Tibial artery (tissue), 4 donors: ENCODE measurements at places on chromosomes 5 and 9.

DNA sequence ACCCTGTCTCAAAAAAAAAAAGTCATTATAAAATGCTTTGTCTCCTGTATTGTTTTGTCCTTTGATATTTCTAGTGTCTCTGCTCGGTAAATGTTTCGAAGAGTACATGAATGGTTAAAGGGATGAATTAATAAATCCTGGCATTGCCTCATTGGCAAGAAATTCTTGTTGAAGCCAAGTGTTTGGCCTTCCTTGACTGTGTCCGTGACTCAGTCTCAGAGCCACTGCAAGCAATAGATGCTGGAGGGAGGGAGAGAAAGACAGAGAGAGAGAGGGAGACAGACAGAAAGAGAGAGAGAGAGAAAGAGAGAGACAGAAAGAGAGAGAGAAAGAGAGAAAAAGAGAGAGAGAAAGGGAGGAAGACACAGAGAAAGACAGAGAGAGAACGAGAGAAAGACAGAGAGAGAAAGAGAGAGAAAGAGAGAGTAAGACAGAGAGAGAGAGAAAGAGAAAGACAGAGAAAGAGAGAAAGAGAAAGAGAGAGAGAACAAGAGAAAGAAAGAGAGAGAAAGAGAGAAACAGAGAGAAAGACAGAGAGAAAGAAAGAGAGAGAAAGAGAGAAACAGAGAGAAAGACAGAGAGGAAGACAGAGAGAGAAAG is 72.5 kb upstream of the RXRA start:
- DNase-seq: no peak

GRCh38 chr5:132877938-132878337 is 4.5 kb downstream of the LEAP2 start:
- no peak for DNase-seq

- DNase-seq: peak; percentile 72
These were observed 25.3 kb downstream of the ZDHHC11B start for GRCh38 chr5:759111-759751.

GRCh38 chr9:137899551-137900360 is 22.2 kb downstream of the CACNA1B start:
- DNase-seq: peak; percentile 51

- no peak for DNase-seq
These were observed 159.9 kb downstream of the PPP2R2B start for GRCh38 chr5:146718609-146719008.

- peak; percentile 88 for DNase-seq
These were observed at the start of gene CCDC69 for GRCh38 chr5:151223447-151224264. Gene CCDC69 (minus strand): TSS chr5:151224092. CDS start chr5:151223970, 122 bp downstream.

DNA sequence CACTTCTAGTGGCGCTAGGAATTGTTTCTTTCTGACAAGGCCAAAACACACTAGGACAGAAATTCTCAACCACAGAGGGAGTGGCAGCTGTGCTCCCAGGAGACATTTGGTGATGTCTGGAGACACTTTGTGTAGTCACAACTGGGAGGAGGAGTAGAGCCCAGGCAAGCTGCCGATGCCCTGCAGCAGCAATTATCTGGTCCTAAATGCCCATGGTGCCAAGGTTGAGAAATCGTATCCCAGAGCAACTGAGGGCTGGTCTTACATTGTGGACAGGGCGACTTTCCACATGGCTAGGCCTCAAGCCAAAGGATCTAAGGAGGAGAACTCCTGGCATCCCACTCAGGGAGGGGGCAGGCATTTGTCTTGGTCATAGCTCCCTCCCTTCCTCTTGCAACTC is 259.9 kb downstream of the GADD45G start:
- DNase-seq: peak; percentile 28

DNA sequence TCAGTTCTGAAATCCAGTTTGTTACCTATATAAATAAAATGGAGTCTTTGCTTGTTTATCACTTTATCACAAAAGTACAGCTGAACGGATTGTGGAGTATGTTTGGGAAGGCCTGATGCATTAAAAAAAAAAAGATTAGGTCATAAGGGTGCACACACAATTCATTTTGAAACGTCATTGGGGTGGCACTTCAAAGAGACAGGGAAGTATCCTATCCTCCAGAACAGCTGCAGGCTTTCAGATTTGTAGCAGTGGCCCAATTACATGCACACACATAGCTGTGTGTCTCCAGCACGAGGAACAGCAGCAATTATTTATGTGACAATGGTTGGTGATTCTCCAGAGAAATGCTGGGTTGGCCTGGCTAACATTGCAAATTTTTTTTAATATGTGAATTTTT is 46.8 kb upstream of the FER start:
- DNase-seq: no peak

GRCh38 chr9:73816905-73817304 is 665.2 kb downstream of the ANXA1 start:
- DNase-seq: no peak

- DNase-seq: no peak
These were observed 660.3 kb downstream of the TLR4 start for GRCh38 chr9:118364266-118365106.

DNA sequence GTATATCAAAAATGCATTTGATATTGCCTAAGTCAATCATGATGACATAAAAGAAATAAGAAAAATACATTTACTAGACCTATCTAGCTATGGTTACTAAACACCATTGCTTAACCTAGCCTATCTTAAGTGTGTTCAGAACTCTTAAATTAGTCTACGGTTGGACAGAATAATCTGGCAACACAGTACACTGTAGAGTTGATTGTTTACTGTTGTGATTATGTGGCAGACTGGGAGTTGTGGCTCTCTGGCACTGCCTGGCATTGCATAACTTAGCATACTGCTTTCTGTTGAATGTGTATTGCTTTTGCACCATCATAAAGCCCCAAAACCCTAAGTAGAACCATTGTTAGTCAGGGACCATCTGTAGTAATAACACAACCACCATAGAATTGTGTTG is 21.2 kb upstream of the ZFAND5 start:
- no peak for DNase-seq

DNA sequence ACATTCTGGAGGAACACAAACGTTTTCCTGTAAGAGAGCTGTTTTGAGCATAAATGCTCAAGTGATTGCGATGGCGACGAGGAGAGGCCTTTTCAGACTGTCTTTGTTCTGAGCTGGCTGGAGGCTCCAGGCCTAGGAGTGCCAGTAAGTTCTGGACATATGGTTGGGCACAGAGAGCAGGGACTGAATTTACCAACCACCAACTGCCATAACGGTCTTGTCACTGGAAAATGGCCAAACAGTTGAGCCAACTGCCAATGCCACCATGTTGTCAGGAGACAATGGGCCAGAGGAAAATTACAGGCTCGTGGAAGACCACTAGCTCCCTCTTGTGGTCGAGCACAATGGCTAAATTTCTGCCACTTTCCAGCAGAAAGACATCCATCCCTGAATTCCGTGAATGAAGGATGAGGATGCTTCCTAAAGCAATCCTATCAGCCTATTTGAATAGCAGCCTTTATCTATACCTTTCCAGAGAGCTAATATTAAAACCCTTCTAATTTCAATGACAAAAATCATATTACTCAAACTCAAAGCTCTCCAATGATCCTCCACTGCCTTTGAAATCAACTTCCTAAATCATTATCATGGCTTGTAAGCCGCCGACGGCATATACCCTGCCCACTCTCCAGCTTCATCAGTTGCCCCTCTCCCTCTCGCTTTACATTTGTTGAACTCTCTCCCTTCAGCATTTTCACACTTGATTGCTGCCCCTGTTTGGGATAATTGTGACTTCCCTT is 66.9 kb upstream of the GLIS3 start:
- no peak for DNase-seq

DNA sequence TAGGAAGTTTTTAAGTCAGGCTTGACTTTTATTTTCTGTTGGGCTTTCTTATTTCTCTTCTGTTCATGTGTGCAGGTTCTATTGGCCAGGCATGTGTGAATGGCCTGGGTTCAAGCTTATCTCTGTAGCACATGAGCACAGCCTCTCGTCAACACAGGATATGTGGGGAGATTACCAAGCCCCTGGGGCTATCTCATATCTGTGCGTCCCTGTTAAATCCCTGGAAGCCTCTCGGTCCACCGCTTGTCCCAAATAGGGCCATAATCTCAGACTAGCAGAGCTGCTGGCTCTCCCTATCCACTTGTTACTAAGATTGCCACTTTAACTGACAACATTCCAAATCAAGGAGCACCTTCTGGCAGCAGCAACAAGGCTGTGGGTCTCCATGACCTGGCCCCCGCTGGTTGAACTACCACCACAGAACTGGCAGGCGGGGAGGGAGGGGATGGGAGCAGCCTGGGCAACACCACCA is 28.4 kb upstream of the EBF1 start:
- DNase-seq: no peak

DNA sequence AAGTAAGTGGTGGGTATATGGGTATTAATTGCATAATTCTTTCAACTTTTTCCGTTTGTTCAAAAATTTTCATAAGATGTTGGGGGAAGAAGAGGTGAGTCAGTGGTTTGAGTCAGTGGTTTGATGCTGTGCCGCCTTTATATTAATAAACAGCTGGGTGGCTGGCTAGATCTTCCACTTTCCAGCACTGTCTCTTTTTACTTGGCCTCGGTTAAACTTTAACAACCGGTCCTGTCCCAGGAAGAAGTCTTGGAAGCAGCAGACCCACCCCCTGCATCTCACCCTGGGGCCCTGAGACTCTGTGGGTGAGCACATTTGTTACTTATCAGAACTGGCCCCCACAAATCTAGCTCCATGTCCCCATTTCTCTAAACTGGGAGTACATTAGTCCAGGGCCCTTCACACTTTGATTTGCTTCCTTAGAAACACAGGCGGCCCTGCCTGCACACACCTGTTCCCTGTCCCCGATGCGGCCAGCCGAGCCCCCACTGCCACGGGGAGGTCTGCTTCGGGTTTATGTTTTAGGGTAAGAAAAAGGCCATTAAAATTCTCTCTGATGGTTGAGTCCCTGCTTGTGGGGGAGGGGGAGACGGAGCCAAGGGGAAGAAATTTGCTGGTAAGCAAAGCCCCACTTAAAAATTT is 90.7 kb downstream of the PTCH1 start:
- DNase-seq: no peak

DNA sequence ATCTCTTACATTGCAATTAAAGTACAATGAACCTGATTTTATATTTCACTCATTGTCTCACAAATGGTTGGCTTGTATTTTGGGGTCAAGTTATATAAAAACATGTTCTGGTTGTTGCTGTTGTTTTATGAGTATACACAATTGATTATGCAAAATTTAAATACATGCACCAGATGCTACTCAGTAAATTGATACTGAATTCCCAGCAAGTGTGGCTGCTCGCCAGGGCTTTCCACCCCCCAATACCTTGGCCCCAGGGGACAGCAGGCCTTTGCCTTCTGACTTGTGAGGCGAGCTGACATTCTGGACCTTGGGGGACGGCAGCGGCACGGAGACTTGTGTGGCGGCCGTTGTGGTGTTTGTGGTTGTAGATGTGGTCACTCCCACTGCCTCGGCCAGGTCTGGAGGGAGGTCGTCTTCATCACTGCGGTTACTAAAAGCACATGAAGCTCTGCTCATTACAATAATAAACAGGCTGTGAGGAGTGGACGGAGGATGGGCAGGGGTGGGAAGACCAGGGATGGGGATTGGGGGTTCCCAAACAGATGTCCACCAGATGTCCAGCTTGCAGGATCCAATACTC is 27.0 kb upstream of the FRRS1L start:
- DNase-seq: no peak

- DNase-seq: peak; percentile 72
These were observed 226.9 kb downstream of the SMARCA2 start for GRCh38 chr9:2241836-2242741.

DNA sequence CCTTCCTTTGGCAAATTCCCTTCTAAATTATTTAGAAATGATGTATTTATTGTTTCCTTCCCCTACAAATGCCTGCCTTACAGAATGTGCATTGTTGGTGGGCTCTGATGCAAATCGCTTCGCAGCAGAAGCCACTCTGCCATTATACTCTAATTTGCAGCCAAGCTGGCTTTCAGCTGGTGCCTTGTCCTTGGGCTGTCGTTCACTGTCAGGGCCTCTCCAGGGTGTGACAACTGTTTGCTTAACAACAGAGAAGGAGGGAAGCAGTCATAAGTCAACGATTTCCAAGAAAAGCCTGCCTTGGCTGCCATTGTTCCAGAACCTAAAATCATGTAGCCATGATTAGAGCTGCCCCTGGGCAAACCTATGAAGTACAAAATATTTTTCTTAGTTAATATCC is 260.1 kb upstream of the RGMB start:
- DNase-seq: no peak

DNA sequence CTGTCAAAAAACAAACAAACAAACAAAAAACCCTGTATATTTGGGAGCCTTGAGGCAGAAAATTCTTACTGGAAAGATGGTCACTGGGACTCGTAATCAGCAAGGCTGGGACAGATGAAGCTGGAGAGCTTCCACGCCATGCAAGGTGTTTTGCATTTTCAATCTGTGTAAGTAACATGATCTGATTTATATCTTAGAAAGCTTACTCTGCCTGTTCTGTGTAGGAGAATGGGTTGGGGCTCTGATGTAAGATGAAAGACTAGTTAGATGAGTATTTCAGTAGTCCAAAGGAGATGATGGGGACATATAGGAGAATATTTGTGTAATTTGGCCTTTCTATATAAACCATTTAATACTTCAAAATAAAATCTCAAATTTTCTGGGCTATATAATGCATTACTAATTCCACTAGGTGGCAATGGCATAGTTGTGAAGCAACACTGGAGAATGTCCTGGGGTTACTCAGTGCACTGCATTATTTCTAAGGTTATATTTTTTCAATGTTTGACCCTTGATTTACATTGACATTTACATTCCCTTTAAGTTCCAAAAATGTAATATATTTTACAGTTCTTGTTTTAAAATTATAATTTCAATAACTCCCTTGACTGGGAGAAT is 21.9 kb upstream of the FSD1L start:
- DNase-seq: no peak

DNA sequence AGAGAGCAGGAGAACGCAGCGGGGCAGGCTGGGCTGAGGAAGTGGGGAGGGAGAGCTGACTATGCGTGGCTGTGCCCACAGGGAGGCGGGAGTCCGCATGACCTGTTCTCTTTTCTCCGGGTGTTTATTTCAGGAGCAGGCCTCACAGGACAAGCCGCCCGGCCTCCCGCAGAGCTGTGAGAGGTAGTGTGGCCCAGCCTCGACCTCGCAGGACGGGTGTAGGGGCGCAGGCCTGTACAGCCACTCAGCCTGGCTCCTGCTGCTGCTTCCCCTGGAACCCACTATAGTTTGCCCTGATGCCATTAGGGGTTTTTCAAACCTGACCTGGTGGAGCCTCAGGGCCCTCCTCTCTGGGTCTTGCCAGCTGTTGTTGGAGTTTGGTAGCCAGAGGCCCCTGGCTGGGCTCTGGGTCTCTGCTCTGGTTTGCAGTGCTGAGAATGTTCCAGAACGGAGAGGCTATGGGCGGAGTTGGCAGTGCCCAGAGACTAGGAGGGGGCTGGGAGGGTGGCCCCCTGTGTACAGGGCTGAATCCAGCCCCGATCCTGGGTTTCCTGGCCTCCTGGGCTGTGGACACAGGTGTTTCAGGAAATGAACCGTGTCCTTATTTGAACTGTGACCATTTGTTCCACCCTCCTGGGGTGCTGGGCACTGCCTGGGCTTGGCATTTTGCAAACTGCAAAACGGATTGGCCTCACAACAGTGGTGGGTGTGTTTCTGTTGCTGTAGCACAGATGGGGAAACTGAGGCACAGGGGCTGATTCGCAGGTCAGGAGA is 78.8 kb downstream of the WNK2 start:
- peak; percentile 10 for DNase-seq
